ENCODE measurements at places on chromosomes 3 and 15. TPM values are rescaled to one million over a fixed set of nuclear protein-coding genes. Genes with fewer than 3 reads are reported as not detected.
A peak's percentile ranks its signal among the peaks of the same experiment; 100 is the strongest.

ZPLD1 gene
- not detected for total RNA-seq

IFRD2 gene
- total RNA-seq: 87.8 TPM

GRCh38 chr3:137930976-137931375 lies 79.0 kb upstream of the CLDN18 start:
- DNase-seq: no peak

DNAH12 gene
- total RNA-seq: not detected

DNA sequence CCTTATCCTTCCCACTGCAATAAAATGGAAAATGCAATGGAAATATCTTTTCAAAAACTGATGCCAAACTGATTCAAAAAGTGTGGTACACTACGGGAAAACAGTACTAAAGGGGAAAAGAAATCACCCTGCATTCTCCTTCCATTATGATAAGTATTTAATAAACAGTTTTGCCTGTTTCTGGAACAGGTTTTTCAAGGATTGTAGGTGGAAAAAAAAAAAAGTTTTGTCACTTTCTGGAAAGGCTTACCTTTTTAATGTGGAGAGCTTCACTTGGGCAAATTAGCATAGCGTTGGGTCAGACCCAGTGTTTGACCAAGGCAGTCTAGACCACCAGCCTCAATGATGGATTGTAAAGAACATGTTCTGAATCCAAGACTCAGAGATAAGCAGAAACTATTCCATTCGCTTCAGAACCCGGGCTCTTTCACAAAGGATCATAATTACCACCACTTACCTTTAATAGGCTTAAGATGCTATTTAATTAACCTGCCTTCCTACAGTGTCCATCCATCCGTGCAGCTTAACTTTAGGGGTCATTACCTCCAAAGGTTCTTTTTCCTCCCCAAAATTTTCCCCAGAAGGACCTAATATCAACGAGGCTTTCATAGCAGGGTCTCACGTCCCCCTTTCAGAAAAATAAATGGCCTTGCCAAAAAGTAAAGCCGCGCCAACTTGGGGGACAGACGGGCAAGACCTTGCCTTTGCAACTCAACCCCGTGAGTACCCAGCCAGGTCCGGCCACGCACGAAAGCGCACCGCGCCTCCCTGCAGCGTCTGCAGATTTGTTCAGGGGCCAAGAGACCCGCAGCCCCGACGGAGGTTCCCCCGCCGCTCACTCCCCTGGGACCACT lies 1.0 kb downstream of the DCBLD2 start:
- no peak for DNase-seq

PRR23C gene
- total RNA-seq: not detected

GRCh38 chr3:59540241-59540640 lies 490.4 kb upstream of the CFAP20DC start:
- DNase-seq: peak; percentile 72

DNA sequence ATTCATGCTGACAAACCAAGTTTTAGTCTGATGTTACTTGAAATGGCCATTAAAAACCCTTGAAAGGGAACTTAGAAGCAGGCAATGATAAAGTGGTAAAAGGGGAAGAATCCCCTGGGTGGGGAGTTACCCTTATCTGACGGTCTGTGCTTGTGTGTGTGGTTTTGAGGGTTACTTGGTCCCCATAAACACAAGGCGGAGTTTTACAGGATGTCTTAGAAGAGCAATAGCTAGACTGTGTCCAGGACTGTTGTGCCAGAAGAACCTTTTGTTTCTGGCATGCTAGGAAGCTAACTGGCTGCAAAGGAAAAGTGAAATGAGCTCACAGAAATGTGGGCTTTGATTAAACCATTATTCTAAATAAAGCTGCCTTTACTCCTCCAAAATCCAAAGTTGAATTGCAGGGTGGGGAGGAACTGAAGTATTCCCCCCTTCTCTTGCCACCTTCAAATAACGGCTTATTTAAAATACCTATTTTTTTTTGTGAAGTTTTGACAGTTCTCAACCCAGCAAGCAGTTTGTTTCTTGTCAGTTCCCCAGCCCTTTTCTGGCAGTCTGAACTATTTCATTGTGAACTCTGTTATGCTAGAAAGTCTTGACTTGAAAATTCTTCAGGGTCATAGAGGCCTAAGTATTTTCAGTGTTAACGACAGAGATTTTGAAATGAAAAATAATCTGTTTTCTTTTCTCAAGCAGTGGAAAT lies 443.5 kb downstream of the OTOL1 start:
- DNase-seq: no peak

GRCh38 chr3:174303907-174304560 lies 555.1 kb upstream of the NAALADL2 start:
- no peak for DNase-seq

HIGD2B gene
- not detected for total RNA-seq

DNA sequence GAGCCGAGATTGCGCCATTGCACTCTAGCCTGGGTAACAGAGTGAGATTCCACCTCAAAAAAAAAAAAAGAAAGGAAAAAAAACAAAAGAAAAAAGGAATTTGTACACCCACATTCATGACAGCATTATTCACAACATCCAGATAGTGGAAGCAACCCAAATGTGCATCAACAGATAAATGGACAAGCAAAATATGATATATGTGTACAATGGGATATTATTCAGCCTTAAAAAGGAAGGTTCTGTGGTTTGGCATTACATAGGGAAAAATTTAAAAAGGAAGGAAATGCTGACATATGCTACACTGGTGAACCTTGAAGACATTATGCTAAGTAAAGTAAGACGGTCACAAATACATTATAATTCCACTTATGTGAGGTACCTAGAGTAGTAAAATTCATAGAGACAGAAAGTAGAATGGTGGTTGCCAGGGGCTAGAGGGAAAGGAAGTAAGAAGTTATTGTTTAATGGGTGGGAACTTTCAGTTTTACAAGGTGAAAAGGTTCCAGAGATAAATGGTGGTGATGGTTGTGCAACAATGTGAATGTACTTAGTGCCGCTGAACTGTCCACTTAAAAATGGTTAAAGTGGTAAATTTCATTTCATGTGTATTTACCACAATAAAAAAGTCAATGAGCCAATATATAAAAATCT lies 118.5 kb downstream of the MYLK start:
- DNase-seq: no peak

GRCh38 chr15:44782516-44782915 lies 46.2 kb downstream of the TRIM69 start:
- DNase-seq: no peak

EPHA6 gene
- 0.30 TPM for total RNA-seq

DNA sequence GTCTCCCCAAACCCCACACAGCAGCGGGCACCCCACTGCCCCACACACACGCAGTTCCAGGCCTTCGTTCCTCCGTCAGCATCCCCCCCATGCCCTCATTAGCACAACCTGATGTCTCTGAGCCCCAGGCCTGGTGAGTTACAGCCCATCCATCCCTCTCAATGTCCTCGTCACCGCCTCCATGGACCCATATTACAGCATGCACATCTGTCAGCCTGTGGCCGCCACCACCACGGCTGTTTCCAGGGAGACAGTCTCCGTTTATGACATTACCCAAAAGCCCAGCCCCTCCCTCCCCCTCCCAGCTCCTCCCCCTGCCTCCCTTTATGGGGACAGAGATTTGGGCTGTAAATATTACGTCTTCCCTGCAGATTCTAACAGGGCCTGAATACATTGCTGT lies 143.1 kb upstream of the LINGO1 start:
- no peak for DNase-seq

Measured in MG63 (cell line).